Activated CD4-positive, alpha-beta T cell treated with anti-CD3 and anti-CD28 coated beads, Interleukin-2, amount 10 ng/mL, durations not matched to agents 7 days and 5 days (primary cell): ENCODE measurements at places on chromosomes 3 and 15. TPM values are rescaled to one million over a fixed set of nuclear protein-coding genes. Genes with fewer than 3 reads are reported as not detected.

Gene MAP6D1
- total RNA-seq, result 1.8 TPM

Gene ANKUB1
- total RNA-seq, result not detected

Gene LRRC58
- total RNA-seq, result 28.2 TPM

Gene POC1A
- 28.2 TPM for total RNA-seq

Gene IQCF5
- not detected for total RNA-seq

Gene HRG
- not detected for total RNA-seq

Gene PLCB2
- 196 TPM for total RNA-seq

Gene SNURF
- total RNA-seq, result 7.3 TPM

Gene RCN2
- total RNA-seq, result 23.2 TPM

Gene SQOR
- 98.6 TPM for total RNA-seq

Gene PRRT3
- 5.5 TPM for total RNA-seq

Gene MLF1
- 0.87 TPM for total RNA-seq

Gene TAGLN3
- total RNA-seq, result 0.33 TPM

Gene ADCY5
- not detected for total RNA-seq

Gene XIRP1
- not detected for total RNA-seq

Gene SMCO1
- not detected for total RNA-seq

Gene ELL3
- 2.9 TPM for total RNA-seq

Gene HCLS1
- total RNA-seq, result 339 TPM

Gene CPN2
- total RNA-seq, result not detected

Gene GTF2A2
- total RNA-seq, result 110 TPM

Gene RTP1
- total RNA-seq, result not detected

Gene ICE2
- 77.7 TPM for total RNA-seq

Gene FAM227B
- total RNA-seq, result 3.5 TPM

Gene IMPDH2
- 152 TPM for total RNA-seq
